Breast epithelium (tissue), 4 donors: ENCODE measurements at places on chromosomes 16 and 17. TPM values are rescaled to one million over a fixed set of nuclear protein-coding genes. Genes with fewer than 3 reads are reported as not detected.

The NME4 gene
- 118 TPM for total RNA-seq

The STH gene
- not detected for total RNA-seq

The TOX3 gene
- total RNA-seq: not detected

DNA sequence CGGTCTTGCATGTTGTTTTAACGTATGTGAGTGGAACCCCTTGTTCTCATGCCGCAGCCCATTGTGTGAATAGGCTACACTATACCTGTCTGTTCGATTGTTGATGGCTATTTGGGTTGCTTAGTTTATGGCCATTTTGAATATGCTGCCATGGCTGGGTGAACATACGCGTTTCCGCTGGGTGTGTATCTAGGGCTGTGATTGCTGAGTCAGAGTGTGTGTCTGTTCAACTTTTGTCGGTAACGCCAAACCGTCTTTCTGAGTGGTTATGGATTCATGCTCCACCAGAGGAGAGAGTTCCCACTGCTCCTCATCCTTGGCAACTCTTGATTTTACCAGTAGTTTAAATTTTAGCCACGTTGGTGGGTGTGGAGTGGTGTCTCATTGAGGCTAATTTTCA, 77.0 kb downstream of the METRNL start:
- DNase-seq: no peak

DNA sequence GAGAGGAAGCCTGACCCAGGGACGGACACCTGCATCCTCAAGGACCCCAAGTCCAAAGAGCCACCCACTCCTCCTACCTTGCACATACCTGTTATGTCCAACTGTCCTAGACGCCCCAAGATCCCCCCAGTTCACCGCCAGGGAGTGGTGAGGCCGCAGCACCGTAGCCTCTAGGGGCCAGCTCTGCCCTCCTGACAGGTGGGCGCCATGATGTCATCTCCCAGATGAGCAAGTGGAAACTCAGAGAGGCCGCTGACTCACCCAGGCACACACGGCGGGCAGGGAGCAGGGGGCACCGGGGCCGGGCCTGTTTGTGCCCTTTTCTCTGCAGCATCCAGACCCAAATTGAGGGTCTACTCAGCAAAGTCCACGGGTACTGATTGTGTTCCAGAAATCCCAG, 4.8 kb upstream of the ZNF469 start:
- DNase-seq: no peak

GRCh38 chr16:4322121-4323052, 6.5 kb downstream of the GLIS2 start:
- no peak for DNase-seq

- no peak for DNase-seq
Observed at GRCh38 chr16:74280448-74280847, 16.2 kb upstream of the PSMD7 start.

GRCh38 chr17:80173916-80174315, 4.1 kb downstream of the CARD14 start:
- DNase-seq: no peak

- DNase-seq: no peak
Observed at GRCh38 chr16:70646260-70647241, at the start of gene IL34. Gene IL34 (plus strand): TSS chr16:70646559. CDS start chr16:70646948, 389 bp downstream.

DNA sequence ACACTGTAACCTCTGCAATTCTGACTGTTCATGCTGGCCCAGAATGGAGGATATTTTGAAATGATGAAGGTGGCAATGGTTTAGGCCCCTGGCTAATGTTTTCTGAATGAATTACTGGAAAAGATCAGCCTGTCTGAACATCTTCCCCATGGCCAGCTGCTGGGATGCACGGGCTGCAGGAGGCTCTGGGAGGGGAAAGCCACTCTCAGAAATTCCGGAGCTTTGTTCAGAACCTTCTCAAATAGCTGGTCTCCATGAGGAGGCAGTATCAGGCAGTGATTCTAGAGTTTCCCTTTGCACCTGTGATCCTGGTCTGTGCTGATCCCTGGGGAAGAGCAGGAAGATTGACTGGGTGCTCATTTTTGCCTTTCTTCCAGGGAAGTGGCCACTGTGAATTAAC, 5.0 kb downstream of the SLC6A2 start:
- DNase-seq: no peak

DNA sequence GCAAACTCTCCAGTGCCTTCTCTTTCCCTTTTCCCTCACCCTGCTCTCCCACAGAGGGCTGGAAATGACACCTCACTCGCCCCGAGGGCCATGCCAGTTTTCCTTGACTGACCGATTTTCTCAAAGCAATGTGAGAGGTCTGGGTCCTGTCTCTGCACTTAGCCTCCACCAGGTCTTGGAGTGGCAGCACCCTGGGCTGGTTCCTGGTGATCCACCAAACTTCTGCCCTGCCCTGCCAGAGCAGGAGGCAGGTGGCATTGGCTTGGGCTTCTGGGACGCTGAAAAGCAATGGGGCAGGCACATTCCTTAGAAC, 97.5 kb downstream of the RAB11FIP4 start:
- DNase-seq: no peak

GRCh38 chr17:55305321-55306087, 40.7 kb downstream of the HLF start:
- DNase-seq: no peak

DNA sequence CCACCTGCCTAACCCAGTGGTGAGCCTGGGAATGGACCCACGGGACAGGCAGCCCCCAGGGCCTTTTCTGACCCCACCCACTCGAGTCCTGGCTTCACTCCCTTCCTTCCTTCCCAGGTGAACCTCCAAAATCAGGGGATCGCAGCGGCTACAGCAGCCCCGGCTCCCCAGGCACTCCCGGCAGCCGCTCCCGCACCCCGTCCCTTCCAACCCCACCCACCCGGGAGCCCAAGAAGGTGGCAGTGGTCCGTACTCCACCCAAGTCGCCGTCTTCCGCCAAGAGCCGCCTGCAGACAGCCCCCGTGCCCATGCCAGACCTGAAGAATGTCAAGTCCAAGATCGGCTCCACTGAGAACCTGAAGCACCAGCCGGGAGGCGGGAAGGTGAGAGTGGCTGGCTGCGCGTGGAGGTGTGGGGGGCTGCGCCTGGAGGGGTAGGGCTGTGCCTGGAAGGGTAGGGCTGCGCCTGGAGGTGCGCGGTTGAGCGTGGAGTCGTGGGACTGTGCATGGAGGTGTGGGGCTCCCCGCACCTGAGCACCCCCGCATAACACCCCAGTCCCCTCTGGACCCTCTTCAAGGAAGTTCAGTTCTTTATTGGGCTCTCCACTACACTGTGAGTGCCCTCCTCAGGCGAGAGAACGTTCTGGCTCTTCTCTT, 2.6 kb upstream of the STH start:
- DNase-seq: no peak

DNA sequence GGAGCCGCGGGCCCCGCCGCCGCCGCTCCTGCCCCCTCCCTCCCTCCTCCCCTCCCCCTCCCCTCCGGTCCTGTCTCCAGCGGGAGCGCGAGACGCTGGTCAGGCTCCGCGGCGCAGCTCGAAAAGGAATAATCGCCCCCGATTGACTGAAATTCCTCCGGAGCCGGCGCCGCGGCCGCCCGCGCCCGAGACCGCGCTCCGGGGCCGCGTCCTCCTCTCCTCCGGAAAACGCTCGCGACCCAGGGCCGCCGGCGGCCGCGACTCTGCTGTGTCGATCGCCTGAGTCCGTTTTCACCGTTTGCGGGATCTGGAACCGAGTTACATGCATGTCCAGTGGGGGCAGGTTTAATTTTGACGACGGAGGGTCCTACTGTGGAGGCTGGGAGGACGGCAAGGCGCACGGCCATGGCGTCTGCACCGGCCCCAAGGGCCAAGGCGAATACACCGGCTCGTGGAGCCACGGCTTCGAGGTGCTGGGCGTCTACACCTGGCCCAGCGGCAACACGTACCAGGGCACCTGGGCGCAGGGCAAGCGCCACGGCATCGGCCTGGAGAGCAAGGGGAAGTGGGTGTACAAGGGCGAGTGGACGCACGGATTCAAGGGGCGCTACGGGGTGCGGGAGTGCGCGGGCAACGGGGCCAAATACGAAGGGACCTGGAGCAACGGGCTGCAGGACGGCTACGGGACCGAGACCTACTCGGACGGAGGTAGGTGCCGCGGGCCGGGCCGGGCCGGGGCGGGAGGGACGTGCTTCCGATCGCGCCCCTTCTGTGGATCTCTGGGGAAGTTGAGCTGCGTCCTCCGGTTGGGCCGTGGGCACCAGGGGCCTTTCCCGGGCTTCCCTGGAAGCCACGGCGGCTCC, 744 bp downstream of the JPH3 start:
- DNase-seq: no peak

DNA sequence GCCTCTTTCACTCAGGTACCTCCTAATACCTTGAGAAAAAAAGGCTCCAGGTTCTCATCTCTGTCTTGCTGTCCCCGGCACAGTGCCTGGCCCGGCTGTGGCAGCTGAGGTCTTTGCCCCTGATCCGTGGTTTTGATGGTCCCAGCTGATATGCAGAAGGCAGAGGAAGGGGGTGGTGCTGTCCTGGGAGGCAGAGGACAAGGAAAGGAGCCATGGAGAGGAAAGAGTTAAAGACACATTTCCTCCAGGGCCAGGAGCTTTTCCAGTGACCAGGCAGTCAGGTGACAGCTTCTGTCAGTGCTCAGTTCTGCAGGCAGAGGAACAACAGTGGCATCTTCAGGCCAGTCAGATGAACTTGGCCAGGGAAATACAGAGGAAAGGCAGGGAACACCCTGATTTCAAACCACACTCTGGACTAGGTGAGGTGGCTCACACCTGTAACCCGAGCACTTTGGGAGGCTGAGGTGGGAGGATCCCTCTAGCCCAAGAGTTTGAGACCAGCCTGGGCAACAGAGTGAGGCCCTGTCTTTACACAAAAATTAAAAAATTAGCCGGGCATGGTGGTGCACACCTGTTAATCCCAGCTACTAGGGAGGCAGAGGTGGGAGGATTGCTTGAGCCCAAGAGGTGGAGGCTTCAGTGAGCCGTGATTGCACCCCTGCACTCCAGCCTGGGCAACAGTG, 3.3 kb upstream of the COG1 start:
- no peak for DNase-seq

- no peak for DNase-seq
Observed at GRCh38 chr16:74776926-74777325, 2.3 kb upstream of the FA2H start.

DNA sequence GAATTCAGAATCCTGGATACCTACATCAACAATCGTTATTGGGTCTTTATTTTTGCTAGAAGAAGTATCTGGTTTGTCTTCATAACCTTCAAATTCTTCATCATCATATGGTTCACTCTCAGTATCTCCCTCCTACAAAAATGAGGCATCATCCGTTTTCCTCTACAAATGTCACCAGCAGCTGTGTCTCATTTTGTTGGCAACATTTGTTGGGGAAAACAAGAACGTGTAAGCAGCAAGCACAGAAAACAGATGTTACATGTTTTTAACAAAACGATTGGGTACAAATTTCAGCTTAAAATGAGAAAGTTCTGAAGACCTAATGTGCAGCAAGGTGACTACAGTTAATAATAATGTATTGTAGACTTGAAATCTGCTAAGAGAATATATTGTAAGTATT, 8.7 kb downstream of the CCDC47 start:
- no peak for DNase-seq

DNA sequence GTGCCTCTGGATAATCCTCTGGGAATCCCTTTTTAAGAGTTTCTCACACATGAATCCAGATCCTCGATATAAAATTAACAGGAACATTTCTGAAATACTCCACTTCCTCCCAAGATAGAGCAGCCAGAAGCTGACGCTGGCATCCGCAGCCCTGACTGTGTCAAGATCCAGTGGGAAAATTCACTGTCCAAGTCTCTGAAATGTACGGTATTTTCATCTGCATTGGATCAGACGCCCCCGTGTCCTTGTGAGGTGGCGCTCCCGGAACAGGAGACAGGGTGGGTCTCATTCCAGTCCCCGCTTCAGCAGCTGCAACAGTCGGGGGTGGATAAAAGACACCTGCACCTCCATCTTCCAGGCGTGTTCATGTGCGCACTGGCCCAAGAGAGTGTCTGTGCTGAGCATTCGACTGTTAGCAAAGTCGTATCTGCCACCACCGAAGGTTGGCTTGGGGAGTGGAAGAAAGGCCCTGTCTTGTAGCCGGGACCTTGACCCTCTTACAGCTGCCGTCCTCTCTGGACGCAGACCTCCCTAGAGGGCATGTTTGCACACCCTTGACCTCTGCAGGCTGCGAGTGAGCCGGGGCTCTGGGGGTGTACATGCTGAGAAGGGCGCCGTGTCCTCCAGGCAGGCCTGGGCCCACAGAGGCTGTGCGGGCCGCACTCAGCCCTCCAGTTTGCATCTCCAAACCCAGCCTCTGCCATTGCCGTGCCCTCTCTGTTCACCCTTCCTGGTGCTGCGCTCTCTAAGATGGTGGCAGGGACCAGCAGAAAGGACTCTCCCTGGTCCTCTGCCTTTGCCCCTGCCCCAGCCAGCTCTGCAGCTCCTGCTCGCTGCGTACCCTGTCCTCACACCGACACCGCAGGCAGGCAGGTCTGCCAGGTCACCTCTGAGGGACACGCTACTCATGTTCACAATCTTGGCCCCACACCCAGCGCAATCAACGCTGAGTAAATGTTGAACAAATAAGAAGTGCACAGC, 72.0 kb upstream of the CHMP6 start:
- no peak for DNase-seq

DNA sequence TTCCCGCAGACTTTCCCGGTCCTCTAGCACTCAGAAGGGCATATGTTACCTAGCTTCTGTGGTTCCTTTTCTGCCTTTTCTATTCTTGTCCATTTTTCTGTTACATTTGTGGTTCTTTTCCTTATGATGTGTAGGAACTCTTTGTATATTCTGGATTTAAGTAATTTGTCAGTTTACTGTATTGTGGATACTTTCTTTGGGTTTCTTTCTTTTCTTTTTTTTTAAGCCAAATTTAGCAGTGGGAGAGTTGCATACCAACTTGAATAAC, 657 bp downstream of the ALDH3A2 start:
- no peak for DNase-seq

DNA sequence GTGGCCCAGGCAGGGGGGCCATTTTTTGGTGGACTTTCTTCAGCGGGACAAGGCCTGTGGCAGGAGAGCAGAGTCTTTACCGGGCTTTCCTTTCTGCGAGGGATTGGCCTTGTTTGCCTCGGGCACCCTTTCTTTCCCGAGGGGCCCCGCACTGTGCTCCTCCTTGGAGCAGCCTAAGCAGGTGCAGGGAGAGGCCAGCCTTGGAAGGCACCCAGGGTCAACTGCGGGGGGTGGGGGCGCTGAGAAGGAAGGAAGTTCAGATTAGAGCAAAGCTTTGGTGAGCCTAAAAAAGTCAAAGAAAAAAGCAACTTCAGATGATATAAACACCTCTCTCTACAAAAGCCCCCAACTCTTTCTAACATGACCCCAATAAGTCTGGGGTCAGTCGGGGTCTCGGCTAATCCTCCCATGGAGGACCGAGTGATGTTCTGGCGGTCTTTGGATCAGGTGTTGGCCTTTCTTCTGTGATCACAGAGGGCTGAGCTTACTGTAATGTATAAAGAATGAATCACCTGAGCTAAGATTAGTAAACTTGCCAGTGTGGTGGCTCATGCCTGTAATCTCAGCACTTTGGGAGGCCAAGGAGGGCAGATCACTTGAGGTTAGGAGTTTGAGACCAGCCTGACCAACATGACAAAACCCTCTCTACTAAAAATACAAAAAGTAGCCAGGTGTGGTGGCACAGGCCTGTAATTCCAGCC, 63.0 kb downstream of the PGS1 start:
- no peak for DNase-seq

DNA sequence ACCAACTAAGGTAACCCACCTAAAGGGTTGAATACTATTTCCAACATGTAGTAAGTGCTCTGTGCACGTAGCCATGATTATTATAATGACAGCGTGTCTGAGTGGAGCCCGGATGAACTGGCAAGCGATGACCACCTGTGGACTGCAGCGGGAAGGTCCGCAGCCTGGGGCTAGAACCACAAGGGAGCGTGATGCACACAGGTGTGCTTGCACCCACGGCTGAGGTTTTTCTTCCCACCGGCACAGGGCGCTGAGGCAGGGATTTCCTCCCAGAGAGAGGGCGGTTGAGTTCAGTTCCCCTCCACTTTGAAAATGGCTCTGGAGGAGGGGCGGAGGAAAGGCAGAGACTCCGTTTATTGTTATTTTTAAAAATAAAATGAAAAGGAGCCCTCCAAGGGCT, 221.7 kb upstream of the HSBP1 start:
- no peak for DNase-seq
